ENCODE measurements at places on chromosomes 16 and 17. TPM values are rescaled to one million over a fixed set of nuclear protein-coding genes. Genes with fewer than 3 reads are reported as not detected.

GGT6 gene
- total RNA-seq, result not detected

TBC1D16 gene
- 31.7 TPM for total RNA-seq

MT1F gene
- total RNA-seq, result not detected

HCRT gene
- not detected for total RNA-seq

DRC7 gene
- total RNA-seq, result 0.50 TPM

- DNase-seq, result no peak
Observed at GRCh38 chr17:34589120-34589965, 10.0 kb downstream of the TMEM132E start.

DNA sequence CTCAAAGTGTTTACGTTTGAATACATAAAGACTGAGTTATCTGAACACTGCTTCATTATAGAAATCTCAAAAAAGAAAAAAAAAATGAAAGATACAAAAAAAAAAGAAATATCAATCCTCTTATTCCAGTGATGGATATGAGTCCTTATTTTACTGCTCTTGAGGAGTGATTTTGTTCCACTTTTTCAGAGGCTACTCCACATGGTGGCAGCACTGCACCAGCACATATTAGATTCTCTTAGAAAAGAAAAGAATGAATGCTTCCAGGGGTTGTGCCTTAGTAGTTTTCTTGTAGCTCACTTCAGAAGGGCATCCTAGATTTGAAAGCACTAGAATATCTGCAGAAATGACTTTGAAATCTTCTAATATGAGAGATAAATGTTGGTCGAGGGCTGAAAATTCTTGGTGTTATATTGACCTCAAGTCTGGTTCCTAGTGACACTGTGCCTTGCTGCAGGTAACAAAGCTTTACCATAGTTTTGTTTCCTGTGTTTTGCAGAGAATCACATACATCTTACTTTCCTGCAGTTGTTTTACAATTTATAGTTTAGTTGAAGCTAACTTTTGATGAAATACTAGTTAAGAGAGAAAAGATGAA lies 25.9 kb downstream of the AP2B1 start:
- DNase-seq, result peak; percentile 52

- no peak for DNase-seq
Observed at GRCh38 chr16:69049603-69050375, 55.7 kb upstream of the HAS3 start.

GRCh38 chr16:89721546-89722391 lies 432 bp downstream of the ZNF276 start:
- DNase-seq, result peak; percentile 46

- peak; percentile 86 for DNase-seq
Observed at GRCh38 chr17:80512233-80512632, 32.4 kb upstream of the RPTOR start.

DNA sequence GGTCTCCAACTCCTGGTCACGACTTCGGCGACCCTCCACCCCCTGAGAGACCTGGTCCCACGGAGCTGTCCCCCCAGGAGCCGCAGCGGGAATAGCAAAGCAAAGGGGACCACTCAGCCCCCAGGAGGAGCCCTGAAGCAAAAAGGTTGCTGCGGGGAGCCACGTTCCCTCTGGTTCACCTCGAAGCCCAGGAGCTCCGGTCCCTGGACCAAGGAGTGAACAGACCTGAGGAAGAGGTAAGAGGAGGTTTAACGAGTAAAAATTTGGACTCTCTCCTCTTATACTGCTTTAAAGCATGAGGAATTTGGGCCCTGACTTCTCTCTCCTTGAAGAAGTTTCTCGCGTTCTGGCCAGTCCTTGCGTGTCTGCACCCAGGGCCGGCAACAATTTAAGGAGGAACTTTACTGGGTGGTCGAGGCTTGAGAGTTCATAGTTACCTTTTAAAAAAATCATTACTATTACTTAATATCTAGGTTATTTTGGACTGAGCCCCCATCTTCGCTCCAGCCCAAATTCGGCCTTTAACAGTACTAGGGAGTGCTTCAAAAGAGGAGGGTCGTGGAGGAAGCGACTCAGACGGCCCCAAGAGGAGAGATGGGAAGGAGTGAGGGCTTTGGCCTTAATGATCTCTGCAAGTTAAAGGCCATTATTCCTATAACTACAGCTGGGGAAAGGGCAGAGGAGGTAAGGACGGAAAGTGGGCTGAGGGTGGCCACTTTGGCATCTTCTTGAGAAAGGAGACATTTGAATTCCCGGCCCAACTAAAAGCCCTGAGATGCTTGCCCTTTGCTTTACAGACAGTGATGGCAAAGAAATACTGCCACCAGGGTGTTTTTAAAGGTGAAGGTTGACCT lies 16.9 kb upstream of the HOXB9 start:
- no peak for DNase-seq
